ENCODE measurements at places on chromosomes 1 and 21. TPM values are rescaled to one million over a fixed set of nuclear protein-coding genes. Genes with fewer than 3 reads are reported as not detected.

ANKRD35 gene
- 1.2 TPM for total RNA-seq

- no peaks in the 10 kb centered on the region for H3K4me1 ChIP-seq
- H3K27me3 ChIP-seq: no peaks in the 10 kb centered on the region
- H3K4me3 ChIP-seq: no peak overlapping the region
Measured at GRCh38 chr1:11701981-11702803, 10.7 kb downstream of the DRAXIN start.

GRCh38 chr1:156880473-156880872, 13.0 kb upstream of the PEAR1 start:
- H3K4me1 ChIP-seq: no peaks in the 10 kb centered on the region
- no peak overlapping the region for H3K27ac ChIP-seq
- no peak overlapping the region for H3K4me3 ChIP-seq
- H3K27me3 ChIP-seq: no peaks in the 10 kb centered on the region

DNA sequence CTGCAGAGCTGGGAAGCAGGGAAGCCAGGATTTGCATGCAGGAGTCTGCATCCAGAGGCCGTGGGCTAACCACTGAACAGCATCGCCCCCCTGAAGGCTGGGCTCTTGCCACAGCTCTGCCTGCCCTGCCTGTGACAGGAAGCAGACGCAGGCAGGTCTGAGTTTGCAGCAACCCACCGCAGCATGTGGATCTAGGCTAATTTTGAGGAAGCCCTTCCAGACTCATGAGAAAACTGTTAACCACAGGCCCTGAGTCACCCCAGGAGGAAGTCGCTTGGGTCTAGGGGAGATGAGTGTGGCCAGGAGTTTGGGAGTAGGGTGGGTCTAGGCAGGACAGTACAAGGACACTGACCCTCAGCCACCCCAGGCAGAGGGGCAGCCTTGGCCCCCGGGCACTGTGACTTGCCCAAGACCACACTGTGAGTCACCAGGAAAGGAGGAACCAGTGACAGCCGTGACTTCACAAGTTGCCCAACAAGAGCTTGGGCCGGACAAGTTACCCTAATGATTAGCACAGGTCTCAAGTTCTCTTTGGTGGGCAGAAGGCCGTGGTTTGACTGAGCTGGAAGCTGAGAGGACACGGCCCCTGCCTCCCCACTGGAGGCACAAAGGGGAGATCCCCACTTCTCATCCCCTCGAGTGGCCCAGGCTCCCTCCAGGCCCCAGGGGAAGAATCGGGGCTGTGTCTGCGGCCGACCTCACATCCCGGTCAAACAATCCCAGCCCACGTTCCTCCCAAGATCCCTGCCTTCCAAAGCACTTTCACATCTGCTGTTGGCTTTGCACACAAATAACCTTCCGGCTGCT, 826 bp downstream of the LAPTM5 start:
- H3K27me3 ChIP-seq: no peaks in the 10 kb centered on the region
- DNase-seq: no peak
- H3K4me1 ChIP-seq: no peaks in the 10 kb centered on the region
- no peaks in the 10 kb centered on the region for H3K36me3 ChIP-seq

DNA sequence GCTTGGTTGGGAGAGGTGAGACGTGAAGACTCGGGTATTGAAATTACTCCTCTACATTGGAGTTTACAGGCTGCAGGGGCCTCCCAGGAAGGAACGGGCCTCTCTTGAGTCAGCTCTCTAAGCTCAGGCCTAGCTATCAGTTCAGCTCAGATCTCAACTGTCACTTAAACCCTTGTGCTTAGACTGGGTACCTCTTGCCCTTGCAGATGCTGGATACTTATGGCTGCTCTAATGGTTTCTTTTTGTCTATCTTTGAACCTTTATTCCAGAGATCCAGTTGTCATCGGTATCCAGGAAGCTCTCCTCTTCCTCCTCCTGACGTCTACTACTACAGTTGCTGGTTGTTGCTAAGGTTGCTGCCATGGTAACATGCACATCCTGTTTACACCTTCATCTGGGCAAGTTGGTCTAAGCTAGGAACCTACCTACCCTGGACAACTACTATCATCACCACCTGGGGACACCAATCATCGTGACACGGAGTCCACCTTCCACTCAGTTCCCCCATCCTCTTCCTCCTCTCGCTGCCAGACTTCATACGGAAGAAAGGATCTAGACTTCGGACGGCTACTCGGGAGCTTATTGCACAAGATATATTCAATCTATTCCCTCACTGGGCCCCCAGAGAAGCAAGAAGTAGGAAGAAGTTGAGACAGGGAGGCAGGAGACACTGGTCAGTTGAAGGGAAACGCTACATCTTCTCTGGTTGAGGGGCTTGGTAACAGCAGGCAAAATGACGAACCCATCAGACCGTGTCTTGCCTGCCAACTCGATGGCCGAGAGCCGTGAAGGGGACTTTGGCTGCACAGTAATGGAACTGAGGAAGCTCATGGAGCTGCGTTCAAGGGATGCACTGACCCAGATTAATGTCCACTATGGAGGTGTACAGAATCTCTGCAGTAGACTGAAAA, 56.1 kb downstream of the ATP2B4 start:
- peaks cover 5% of the 10 kb centered on the region for H3K36me3 ChIP-seq
- H3K4me3 ChIP-seq: no peak overlapping the region
- DNase-seq: peak; percentile 47
- no peak overlapping the region for H3K27ac ChIP-seq
- H3K27me3 ChIP-seq: no peaks in the 10 kb centered on the region
- no peaks in the 10 kb centered on the region for H3K4me1 ChIP-seq

DNA sequence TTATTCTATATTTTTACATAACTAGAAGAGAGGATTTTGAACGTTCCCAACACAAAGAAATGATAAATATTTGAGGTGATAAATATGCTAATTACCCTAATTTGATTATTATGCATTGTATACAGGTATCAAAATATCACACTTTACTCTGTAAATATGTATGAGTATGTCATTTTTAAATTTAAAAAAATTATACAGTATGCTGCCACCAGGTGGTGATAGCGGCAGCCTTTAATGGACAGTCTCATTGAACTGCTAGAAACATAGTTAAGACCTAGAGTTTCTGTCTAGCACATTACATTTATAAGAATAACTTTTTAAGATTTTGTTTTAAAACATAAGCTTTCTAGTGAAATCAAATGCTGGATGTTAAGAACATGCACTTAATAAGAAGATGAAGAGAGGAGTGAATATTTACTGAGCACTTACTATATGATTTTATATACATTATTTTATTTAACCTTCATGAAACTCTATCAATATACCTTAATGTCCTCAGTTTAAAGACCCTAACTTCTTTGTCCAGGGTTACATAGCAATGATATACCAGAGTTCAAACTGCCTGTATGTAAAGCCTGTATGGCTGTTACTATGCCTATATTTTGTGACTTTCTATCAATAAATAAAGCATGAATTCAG, 207.1 kb downstream of the NUF2 start:
- no peak overlapping the region for H3K4me3 ChIP-seq
- H3K4me1 ChIP-seq: no peaks in the 10 kb centered on the region
- no peaks in the 10 kb centered on the region for H3K36me3 ChIP-seq
- no peak overlapping the region for H3K27ac ChIP-seq
- H3K27me3 ChIP-seq: no peaks in the 10 kb centered on the region

DNA sequence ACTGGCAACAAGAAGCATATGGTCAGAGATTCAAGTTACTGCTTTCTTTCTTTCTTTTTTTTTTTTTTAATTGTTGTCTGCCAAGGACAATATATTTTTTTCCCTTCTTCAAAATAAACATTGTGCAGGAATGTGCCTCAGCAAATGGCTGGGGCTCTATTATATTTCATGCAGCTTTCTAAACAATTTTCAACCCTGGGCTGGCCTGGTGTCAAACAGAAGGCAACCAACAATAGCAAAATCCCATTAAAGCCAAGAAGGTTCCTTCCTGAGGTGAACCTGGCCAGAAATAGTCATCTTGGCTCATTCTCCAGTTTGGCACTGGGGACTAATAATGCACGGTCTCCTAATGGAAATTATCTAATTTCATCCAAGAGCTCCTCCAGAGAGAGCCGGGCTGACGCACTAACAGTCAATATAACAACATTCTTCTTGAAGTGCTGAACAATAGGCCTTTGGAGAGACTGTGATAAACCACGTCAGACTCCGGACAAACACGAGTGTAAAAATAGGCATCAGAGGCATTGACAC, 35.7 kb upstream of the HLX start:
- no peaks in the 10 kb centered on the region for H3K36me3 ChIP-seq
- H3K27ac ChIP-seq: no peak overlapping the region
- no peak for DNase-seq
- no peaks in the 10 kb centered on the region for H3K27me3 ChIP-seq
- no peaks in the 10 kb centered on the region for H3K4me1 ChIP-seq

DNA sequence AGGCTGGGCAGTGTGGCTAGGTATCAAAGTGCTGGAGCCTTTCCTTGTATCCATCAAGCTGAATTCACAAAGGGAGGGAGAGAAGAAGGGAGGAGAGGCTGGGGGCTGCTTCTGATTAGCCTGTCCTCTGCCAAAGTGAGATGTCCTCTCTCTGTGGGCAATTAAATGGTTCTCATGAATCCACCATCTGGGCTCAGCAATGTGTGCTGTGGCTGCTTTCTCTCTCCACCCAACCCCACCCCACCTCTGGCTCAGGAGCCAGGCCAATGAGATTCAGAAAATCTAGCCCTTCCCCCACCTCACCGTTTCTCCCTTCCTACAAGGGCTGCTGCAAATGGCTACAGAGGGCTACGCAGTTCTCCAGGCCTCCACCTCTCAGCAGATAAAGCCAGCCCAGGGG, 154.6 kb downstream of the TENT5C start:
- H3K4me3 ChIP-seq: no peak overlapping the region
- DNase-seq: no peak
- H3K4me1 ChIP-seq: peaks cover 9% of the 10 kb centered on the region
- H3K27me3 ChIP-seq: no peaks in the 10 kb centered on the region
- H3K27ac ChIP-seq: no peak overlapping the region
- H3K36me3 ChIP-seq: no peaks in the 10 kb centered on the region

DNA sequence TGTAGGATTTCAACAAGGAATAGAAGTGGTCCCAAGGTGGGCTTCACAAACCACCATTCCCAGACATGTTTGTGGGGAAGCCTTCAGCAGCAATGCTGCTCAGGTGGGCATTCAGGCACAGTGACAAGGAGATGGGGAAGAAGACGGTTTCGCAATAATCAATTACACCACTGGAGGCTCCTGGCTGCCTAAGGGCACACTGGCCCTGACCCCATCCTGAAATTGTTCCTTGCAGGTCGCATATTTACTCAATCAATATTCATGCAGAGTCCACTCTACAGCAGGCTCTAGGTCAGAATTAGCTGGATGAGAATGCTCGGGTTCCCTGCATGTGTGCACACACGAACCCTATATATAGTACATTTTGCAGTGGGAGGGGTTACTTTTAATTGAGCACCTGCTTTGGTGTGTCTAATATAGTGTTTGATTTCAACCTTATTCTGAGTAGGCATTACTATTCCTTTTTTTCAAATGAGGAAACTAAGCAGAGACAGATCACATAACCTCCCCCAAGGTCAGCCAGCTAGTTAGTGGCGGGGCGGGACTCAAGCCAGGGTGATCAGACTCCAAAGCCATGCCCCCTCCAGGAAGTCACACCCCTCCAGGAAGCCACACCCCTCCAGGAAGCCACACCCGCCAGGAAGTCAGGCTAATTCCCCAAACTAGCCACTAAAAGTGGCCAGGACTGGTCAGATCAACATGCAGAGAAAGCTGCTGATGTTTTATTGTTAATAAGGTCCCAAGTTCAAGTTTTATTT, 106.5 kb downstream of the HLCS start:
- no peak overlapping the region for H3K4me3 ChIP-seq
- H3K27me3 ChIP-seq: no peaks in the 10 kb centered on the region
- no peaks in the 10 kb centered on the region for H3K36me3 ChIP-seq
- DNase-seq: peak; percentile 88
- peak overlapping the region; percentile 79 for H3K27ac ChIP-seq

DNA sequence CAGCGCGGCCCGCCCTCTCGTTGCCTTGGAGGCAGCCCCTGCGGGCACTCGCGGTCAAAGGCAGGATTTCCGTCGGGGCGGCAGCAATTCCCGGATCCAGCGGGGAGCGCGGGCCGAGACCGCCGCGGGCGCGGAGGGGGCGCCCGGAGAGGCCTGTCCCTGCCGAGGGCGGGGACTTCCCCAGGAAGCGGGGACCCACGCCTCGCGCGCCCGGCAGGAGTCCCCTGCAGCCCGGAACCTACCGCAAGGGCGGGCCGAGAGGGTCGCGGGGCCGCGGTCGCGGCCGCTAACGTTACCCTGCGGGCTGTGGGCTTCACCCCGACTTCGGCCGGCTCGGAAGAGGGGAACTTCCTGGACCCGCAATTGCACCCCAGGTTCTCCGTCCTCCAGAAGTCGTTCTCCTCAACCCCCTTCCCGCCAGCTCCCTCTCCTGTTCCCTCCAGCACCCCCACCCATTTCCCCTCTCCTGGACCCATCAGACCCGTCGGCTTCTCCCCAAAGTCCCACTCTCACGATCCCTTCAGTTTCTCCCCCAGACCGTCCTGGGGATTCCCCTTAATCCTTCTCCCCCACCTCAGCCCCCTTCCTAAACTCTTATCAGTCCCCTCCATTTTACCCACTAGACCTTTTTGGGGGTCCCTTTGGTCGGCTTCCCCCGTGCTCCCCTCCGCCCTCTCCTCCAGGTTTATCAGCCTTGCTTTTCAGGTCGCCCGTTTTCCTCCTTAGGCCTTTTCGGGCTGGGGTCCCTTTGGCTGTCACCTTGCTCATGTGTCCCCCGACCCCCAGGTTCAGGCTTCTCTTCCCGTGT, 604 bp downstream of the FGR start:
- DNase-seq: no peak
- no peaks in the 10 kb centered on the region for H3K27me3 ChIP-seq
- no peaks in the 10 kb centered on the region for H3K36me3 ChIP-seq

GRCh38 chr1:201310251-201310985, 27.1 kb downstream of the PKP1 start:
- H3K27me3 ChIP-seq: no peaks in the 10 kb centered on the region
- no peak overlapping the region for H3K27ac ChIP-seq
- H3K36me3 ChIP-seq: no peaks in the 10 kb centered on the region
- peaks cover 6% of the 10 kb centered on the region for H3K4me1 ChIP-seq

- H3K36me3 ChIP-seq: no peaks in the 10 kb centered on the region
- no peak for DNase-seq
- peaks cover 2% of the 10 kb centered on the region for H3K4me1 ChIP-seq
- no peaks in the 10 kb centered on the region for H3K27me3 ChIP-seq
- no peak overlapping the region for H3K27ac ChIP-seq
Measured at GRCh38 chr1:235304549-235305451, 23.2 kb downstream of the ARID4B start.

GRCh38 chr1:206753141-206753540, 17.4 kb upstream of the IL19 start:
- no peak overlapping the region for H3K27ac ChIP-seq
- no peak for DNase-seq
- H3K4me1 ChIP-seq: no peaks in the 10 kb centered on the region
- no peak overlapping the region for H3K4me3 ChIP-seq
- no peaks in the 10 kb centered on the region for H3K27me3 ChIP-seq
- H3K36me3 ChIP-seq: no peaks in the 10 kb centered on the region

SLC1A7 gene
- total RNA-seq: 0.28 TPM

All from liver (tissue), 10 donors.